ENCODE measurements at places on chromosomes 7 and 10. TPM values are rescaled to one million over a fixed set of nuclear protein-coding genes. Genes with fewer than 3 reads are reported as not detected.

CFTR gene
- total RNA-seq: under 0.01 TPM

C10orf143 gene
- total RNA-seq: 0.56 TPM

OGDHL gene
- total RNA-seq: 0.18 TPM

COMMD3 gene
- 44.8 TPM for total RNA-seq

- H3K27ac ChIP-seq: no peak overlapping the region
- DNase-seq: peak; percentile 69
- H3K4me3 ChIP-seq: no peak overlapping the region
- H3K4me1 ChIP-seq: peaks cover 5% of the 10 kb centered on the region
- no peaks in the 10 kb centered on the region for H3K27me3 ChIP-seq
- H3K36me3 ChIP-seq: no peaks in the 10 kb centered on the region
Observed at GRCh38 chr7:94223375-94224084, 171.2 kb upstream of the COL1A2 start.

Measured in IMR-90 (cell line).